ENCODE measurements at places on chromosomes 13 and 19. TPM values are rescaled to one million over a fixed set of nuclear protein-coding genes. Genes with fewer than 3 reads are reported as not detected.

The SIGLEC5 gene
- not detected for total RNA-seq

The RFPL4AL1 gene
- total RNA-seq: not detected

The VSTM2B gene
- total RNA-seq: not detected

The PBX4 gene
- total RNA-seq: 0.55 TPM

The PINLYP gene
- 0.30 TPM for total RNA-seq

The ERICH4 gene
- not detected for total RNA-seq

The SIGLEC14 gene
- not detected for total RNA-seq

The CEACAM6 gene
- not detected for total RNA-seq

The KANK2 gene
- total RNA-seq: 167 TPM

The ASPDH gene
- not detected for total RNA-seq

The PCDH8 gene
- not detected for total RNA-seq

The TIMM29 gene
- 33.9 TPM for total RNA-seq

The TJP3 gene
- total RNA-seq: not detected

The CPB2 gene
- total RNA-seq: not detected

The TUBB4A gene
- total RNA-seq: not detected

Data from smooth muscle cell of the umbilical artery (primary cell).